CD4-positive, CD25-positive, alpha-beta regulatory T cell (primary cell): ENCODE measurements at places on chromosomes 1 and 21.

GRCh38 chr1:171858696-171859095 lies 17.4 kb downstream of the DNM3 start:
- no peak overlapping the region for H3K27ac ChIP-seq
- no peaks in the 10 kb centered on the region for H3K36me3 ChIP-seq
- no peak for DNase-seq
- no peaks in the 10 kb centered on the region for H3K4me1 ChIP-seq

- H3K4me3 ChIP-seq, result no peak overlapping the region
- no peak overlapping the region for H3K27ac ChIP-seq
- H3K4me1 ChIP-seq, result peaks cover 12% of the 10 kb centered on the region
- peaks cover 47% of the 10 kb centered on the region for H3K27me3 ChIP-seq
These were observed 46.1 kb upstream of the CD34 start for GRCh38 chr1:207956986-207957385.

- no peaks in the 10 kb centered on the region for H3K4me1 ChIP-seq
- H3K4me3 ChIP-seq, result no peak overlapping the region
- H3K27me3 ChIP-seq, result peaks cover 4% of the 10 kb centered on the region
- H3K27ac ChIP-seq, result no peak overlapping the region
These were observed 52.9 kb upstream of the DIPK1A start for GRCh38 chr1:93014168-93014567.

DNA sequence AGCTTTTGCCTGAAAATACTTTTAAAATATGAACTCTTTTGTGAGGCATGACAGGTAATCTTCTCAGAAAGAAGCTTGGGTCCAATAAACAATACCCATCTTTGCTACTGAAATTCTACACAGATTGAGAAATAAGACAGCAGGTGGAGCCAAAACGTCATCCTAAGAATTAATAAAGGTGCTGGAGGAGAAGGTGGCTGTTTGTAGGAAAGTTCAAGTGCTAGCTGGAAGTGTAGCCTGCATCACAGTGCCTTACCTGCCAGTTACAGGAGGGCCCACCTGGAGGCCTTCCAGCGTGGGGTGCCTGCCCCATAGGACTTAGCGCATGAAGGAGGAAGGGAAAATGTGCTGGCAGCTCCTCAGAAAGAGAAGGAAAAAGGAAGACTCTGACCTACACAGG lies 93.7 kb downstream of the TTC3 start:
- H3K27ac ChIP-seq, result no peak overlapping the region
- DNase-seq, result no peak
- H3K4me3 ChIP-seq, result no peak overlapping the region

DNA sequence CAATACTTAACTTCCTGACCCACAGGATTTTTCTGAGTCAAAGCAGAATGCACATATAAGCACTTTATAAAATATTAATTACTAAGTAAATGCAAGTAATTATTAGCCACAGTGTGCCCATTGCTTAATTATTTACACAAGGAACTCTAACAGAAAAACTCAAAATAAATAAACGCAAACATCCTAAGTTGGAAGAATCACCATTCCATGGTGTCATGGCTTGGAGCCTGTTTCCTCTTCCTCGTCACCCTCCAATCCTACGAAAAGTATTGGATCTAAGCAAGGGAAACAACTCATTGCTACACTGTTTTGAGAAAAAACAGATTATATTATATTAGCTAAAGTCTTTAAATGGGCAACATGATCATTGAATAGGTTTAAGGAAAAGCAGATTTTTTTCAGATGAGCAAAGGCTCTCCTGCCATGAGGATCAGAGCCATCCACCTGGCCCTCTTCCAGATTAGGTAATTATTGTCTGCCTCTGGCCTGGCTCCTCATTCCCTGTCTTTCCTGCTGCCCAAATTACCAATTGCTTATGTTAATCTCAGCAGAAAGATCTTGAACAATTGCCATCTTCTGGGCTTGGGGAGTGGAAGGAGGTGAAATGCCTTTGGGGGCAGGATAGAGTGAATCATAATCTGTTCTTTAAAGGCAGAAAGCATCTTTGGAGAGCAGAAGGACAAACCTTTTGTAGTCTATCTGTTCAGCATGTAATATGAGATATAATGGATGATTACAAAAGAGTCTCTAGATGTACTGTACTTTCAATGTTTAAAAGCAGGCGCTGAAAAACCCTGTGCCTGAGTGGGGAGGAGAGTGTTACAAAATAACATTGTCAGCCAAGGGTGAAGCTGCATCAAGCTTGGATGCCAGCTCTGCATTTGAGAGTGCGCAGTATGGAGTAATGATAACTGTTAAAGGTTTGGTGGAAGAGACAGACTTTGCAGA lies 121.2 kb downstream of the DUSP10 start:
- no peaks in the 10 kb centered on the region for H3K27me3 ChIP-seq
- H3K27ac ChIP-seq, result no peak overlapping the region
- no peak for DNase-seq
- H3K4me3 ChIP-seq, result no peak overlapping the region
- H3K36me3 ChIP-seq, result no peaks in the 10 kb centered on the region

DNA sequence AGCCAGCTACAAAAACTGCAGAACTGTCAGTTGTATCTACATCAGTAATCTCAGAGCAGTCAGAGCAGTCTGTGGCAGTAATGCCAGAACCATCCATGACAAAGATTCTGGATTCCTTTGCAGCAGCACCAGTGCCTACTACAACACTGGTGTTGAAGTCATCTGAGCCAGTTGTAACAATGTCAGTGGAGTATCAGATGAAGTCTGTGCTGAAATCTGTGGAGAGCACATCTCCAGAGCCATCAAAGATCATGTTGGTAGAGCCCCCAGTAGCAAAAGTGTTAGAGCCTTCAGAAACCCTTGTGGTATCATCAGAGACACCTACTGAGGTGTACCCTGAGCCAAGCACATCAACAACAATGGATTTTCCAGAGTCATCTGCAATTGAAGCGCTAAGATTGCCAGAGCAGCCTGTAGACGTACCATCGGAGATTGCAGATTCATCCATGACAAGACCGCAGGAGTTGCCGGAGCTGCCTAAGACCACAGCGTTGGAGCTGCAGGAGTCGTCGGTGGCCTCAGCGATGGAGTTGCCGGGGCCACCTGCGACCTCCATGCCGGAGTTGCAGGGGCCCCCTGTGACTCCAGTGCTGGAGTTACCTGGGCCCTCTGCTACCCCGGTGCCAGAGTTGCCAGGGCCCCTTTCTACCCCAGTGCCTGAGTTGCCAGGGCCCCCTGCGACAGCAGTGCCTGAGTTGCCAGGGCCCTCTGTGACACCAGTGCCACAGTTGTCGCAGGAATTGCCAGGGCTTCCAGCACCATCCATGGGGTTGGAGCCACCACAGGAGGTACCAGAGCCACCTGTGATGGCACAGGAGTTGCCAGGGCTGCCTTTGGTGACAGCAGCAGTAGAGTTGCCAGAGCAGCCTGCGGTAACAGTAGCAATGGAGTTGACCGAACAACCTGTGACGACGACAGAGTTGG lies 7.3 kb downstream of the SON start:
- no peaks in the 10 kb centered on the region for H3K27me3 ChIP-seq
- peaks cover 24% of the 10 kb centered on the region for H3K4me1 ChIP-seq
- no peak overlapping the region for H3K27ac ChIP-seq
- H3K36me3 ChIP-seq, result peaks cover 84% of the 10 kb centered on the region
- no peak for DNase-seq
- no peak overlapping the region for H3K4me3 ChIP-seq

GRCh38 chr1:3543076-3544039 lies 68.0 kb downstream of the MEGF6 start:
- no peak overlapping the region for H3K27ac ChIP-seq
- no peaks in the 10 kb centered on the region for H3K27me3 ChIP-seq
- H3K4me1 ChIP-seq, result no peaks in the 10 kb centered on the region
- H3K4me3 ChIP-seq, result no peak overlapping the region

- H3K4me3 ChIP-seq, result no peak overlapping the region
- no peak for DNase-seq
- H3K4me1 ChIP-seq, result no peaks in the 10 kb centered on the region
- H3K36me3 ChIP-seq, result no peaks in the 10 kb centered on the region
- peaks cover 3% of the 10 kb centered on the region for H3K27me3 ChIP-seq
- no peak overlapping the region for H3K27ac ChIP-seq
These were observed 1180.7 kb upstream of the B3GALT2 start for GRCh38 chr1:194367121-194367520.

GRCh38 chr1:61052395-61053225 lies 29.8 kb upstream of the NFIA start:
- peak; percentile 10 for DNase-seq
- H3K4me1 ChIP-seq, result peaks cover 50% of the 10 kb centered on the region
- peak overlapping the region; percentile 61 for H3K4me3 ChIP-seq
- H3K27me3 ChIP-seq, result peaks cover 36% of the 10 kb centered on the region
- no peak overlapping the region for H3K27ac ChIP-seq

GRCh38 chr21:39345440-39345839 lies 3.4 kb downstream of the HMGN1 start:
- H3K36me3 ChIP-seq, result peaks cover 40% of the 10 kb centered on the region
- H3K4me3 ChIP-seq, result no peak overlapping the region
- no peak for DNase-seq

GRCh38 chr1:186183970-186184628 lies 191.0 kb downstream of the TPR start:
- H3K36me3 ChIP-seq, result no peaks in the 10 kb centered on the region
- no peak overlapping the region for H3K27ac ChIP-seq
- H3K27me3 ChIP-seq, result no peaks in the 10 kb centered on the region
- no peak for DNase-seq

- no peak overlapping the region for H3K4me3 ChIP-seq
- H3K27me3 ChIP-seq, result peaks cover 1% of the 10 kb centered on the region
- no peak for DNase-seq
- no peaks in the 10 kb centered on the region for H3K36me3 ChIP-seq
These were observed 43.6 kb downstream of the ACKR1 start for GRCh38 chr1:159248311-159248710.

GRCh38 chr1:181816608-181817007 lies 244.9 kb downstream of the ZNF648 start:
- H3K4me1 ChIP-seq, result no peaks in the 10 kb centered on the region
- H3K27ac ChIP-seq, result no peak overlapping the region
- H3K27me3 ChIP-seq, result no peaks in the 10 kb centered on the region
- H3K36me3 ChIP-seq, result no peaks in the 10 kb centered on the region

GRCh38 chr1:90475631-90476030 lies 241.5 kb downstream of the BARHL2 start:
- no peaks in the 10 kb centered on the region for H3K36me3 ChIP-seq
- H3K4me3 ChIP-seq, result no peak overlapping the region
- no peaks in the 10 kb centered on the region for H3K27me3 ChIP-seq
- DNase-seq, result no peak

GRCh38 chr1:145956781-145957442 lies 905 bp downstream of the LIX1L start:
- peak overlapping the region; percentile 85 for H3K27ac ChIP-seq
- H3K4me1 ChIP-seq, result peaks cover 68% of the 10 kb centered on the region
- no peaks in the 10 kb centered on the region for H3K27me3 ChIP-seq

GRCh38 chr1:221925947-221926346 lies 184.1 kb upstream of the DUSP10 start:
- H3K36me3 ChIP-seq, result no peaks in the 10 kb centered on the region
- no peak overlapping the region for H3K4me3 ChIP-seq

DNA sequence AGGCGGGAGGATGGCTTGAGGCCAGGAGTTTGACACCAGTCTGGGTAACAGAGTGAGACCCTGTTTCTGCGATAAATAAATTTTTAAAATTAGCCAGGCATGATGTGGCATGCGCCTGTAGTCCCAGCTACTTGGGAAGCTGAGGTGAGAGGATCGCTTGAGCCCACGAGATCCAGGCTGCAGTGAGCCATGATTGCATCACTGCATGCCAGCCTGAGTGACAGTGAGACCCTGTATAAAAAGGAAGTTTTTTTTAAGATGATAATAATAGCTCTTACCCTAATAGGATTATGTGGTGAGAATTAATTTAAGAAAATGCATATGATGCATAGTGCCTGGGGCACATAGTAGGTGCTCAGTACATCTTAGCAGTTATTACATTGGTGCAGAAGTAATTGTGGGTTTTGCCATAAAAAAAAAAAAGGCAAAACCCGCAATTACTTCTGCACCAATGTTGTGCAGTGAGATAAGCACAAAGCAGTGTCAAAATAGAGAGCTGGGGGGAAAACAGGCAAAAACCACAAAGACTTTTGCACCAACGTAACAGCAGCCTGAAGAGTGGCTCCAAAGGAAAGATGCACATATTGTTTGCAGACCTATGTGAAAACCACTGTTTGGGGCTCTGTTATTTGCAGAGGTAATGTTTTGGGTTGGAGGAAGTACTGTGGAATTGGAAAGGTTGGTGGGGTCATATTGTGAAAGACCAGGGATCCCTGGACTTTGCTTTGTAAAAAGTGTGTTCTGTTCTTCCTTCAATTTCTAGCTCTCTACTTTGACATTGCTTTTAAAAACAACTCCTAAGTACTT lies 72.4 kb downstream of the PLXNA2 start:
- DNase-seq, result no peak
- H3K4me3 ChIP-seq, result no peak overlapping the region
- H3K27me3 ChIP-seq, result no peaks in the 10 kb centered on the region
- no peaks in the 10 kb centered on the region for H3K4me1 ChIP-seq
- no peak overlapping the region for H3K27ac ChIP-seq
- no peaks in the 10 kb centered on the region for H3K36me3 ChIP-seq

DNA sequence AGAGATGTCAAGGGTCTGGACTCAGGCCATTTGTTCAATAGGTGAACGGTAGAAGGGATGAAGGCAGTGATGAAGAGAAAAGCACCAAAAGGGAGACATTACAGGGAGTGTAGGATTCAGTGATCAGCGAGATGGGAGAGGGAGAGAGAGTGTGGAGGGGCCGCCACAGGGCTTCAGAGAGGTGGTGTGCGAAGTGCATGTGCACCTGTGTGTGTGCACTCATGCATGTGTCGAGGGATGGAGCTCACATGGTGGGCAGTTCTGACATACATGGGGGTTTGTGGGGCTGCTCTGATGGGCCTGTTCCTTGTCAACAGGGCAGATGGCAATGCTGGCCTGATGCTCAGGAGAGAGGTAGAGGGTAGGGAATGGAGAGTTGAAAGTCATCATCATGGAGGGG lies 11.4 kb upstream of the KCNA2 start:
- H3K36me3 ChIP-seq, result no peaks in the 10 kb centered on the region
- peaks cover 26% of the 10 kb centered on the region for H3K4me1 ChIP-seq
- H3K27ac ChIP-seq, result no peak overlapping the region
- H3K4me3 ChIP-seq, result no peak overlapping the region
- no peaks in the 10 kb centered on the region for H3K27me3 ChIP-seq
- no peak for DNase-seq

- no peaks in the 10 kb centered on the region for H3K36me3 ChIP-seq
- H3K4me3 ChIP-seq, result peak within 1 kb of the TSS; percentile 26
- peaks cover 26% of the 10 kb centered on the region for H3K27me3 ChIP-seq
- DNase-seq, result peak; percentile 29
These were observed at the start of gene CNIH3 for GRCh38 chr1:224615861-224616755. Gene CNIH3, plus strand, starts transcription at chr1:224616317. Its CDS starts 858 bp downstream, at chr1:224617175.
